LoVo (cell line): ENCODE measurements at places on chromosomes 1 and 21.

DNA sequence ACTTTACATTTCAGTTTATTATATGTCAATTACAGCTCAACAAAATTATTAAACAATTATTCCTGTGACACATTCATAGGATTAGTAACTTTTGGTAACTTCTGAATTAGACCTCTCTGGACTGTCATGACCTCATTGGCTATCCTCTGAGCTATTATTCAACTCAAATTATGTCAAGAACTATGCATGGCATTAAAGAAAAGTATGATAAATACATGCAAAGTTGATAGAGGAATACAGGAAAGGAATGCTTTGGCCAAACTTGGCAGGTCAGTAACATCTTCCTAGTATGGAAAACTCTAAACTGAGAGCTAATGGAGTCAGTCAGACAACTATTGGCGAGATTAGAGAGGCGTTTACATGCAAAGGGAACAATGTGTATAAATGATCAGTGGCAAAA lies 158.4 kb downstream of the DUSP10 start:
- DNase-seq = no peak

DNA sequence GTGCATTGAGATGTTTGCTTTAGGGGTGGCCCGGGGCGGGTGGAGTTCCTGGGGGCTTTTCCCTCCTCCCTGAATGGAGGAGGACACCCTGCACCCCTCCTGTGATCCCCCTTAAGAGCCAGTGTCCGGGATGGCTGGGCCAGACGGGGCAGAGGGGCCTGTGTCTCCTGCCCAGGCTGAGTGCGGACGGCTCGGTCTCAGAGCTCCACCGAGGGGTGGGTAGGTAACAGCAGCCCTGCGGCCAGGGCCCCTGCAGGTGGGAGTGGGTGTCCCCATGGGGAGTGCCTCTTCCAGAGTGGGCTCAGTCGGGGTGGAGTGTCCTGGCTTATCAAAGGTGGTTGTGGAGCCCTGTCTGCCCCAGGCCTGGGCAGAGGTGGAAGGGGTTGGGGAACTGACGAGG lies 23.1 kb downstream of the TP73 start:
- no peak for DNase-seq

DNA sequence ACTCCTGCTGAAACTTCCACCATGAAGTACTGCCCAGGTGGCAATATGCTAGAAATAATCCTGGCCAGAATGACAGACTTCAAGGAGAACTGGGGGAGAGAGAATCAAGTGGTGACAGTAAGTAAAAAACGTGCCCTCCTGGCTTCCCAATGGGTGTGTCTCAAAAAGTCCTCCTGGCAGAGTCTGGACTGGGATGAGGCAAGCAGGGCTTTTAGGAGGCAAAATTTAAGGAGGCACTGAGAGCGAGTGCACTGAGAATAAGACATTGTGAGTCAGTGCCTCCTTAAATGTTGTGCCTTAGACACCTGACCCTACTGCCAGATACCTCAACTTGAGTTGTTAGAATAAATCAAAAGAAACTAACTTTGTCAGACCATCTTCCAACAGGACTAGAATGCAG lies 2.2 kb downstream of the LRRC52 start:
- DNase-seq = no peak

DNA sequence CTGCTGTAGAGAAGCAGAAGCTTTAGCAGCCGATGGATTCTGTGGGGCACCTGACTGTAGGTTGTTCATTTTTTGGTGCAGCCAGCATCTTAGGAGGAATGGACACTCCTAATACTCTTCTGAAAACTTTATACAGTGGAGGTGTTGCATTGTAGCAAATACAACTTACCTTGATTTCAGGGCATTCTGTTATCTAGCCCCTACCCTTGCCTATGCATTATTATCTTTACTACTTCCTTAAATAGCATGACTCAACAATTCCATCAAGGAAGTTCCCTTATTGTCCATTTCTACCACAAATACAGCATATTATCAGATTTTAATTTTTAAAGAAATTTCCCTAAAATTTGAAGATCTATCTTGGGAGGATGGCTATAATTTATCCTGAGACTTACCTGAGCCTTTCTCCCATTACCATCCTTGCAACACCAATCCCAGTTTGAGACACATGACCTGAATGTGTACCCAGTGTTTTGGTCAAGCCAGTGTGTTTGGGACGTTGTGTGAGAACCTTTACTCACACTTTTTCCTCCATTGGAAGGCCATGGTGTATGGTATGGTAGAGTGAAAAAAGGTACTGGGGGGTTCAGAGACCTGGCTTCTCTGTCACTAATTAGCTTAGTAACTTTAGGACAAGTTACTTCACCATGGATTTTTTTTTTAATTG lies 9.2 kb downstream of the POU2F1 start:
- DNase-seq = peak; percentile 55

DNA sequence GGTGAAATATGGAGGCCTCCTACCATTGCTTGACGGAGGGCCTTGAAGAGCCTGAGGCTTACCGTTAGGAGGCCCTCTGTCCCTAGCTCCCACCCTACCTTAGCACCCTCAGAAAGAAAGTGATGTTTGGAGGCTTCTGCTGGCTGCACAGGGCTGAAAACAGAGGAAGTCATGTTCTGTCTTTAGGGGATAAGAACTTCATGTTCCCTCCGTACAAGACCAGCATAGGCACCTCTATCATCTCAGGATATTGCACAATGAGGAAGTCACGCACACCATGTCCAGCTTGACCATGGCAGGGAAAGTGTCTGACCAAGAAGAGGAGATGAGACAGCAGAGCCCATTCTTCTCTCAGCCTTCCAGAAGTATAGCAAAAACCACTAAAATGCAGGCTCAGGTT lies 13.8 kb downstream of the ADORA3 start:
- no peak for DNase-seq

GRCh38 chr1:203229471-203230135 lies at the start of gene CHIT1:
TSS of gene CHIT1 (minus strand) at chr1:203229673. CDS start at chr1:203229636, 37 bp downstream.
- no peak for DNase-seq

DNA sequence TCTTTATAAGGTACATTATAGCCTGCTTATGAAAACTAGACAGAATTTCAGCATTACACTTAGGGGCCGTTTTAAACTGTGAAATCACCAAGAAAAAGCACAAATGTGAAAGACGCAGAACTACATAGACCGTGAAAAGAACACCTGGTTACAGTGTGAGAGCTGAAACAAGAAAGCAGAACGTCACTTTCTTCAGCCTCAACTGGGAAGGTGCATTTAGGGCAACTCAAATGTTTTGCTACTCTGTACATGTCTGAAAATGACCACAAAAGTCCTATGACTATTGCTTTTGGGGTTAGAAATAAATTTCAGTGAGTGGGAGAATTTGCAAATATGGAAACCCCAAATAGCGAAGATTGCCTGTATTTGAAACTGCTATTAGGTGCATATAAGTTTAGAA lies 268.7 kb downstream of the OLFM3 start:
- no peak for DNase-seq

- DNase-seq = no peak
These were observed 64.6 kb downstream of the LHX8 start for GRCh38 chr1:75198761-75199160.

DNA sequence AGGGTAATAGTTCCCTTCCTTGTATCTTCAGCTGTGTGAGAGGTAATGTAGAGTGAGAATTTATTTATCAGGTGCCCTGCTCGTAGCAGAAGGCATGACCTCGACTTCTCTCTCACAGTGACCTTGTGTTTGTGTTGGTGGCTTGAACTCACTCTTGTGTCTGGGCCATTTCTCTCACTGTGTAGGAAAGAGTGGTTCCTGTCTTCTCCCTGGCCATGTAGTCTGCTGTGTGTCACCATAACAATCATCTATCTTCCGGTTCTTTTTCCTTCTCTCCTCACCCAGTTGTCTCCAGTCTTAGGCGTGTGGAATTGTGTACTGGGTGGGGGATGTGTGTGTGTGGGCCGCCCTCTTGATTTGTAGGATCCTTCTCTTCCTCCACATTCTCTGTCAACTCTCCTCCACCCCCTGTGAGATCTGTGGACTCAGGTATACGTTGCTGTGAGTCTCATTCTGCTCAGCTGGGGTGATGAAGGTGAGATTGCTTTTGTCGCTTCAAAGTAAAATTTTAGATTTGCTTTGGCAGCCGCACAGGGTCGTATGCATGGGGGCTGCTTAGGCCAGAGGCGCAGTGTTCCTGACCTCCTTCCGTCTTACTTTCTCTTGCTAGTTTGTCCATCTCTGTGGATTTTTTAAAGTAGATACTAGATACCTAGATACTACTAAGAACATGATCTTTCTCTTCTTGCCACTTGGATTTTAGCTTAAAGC lies 31.6 kb downstream of the MAPKAPK2 start:
- DNase-seq = no peak

- no peak for DNase-seq
These were observed 27.6 kb downstream of the TP73 start for GRCh38 chr1:3679799-3680453.

DNA sequence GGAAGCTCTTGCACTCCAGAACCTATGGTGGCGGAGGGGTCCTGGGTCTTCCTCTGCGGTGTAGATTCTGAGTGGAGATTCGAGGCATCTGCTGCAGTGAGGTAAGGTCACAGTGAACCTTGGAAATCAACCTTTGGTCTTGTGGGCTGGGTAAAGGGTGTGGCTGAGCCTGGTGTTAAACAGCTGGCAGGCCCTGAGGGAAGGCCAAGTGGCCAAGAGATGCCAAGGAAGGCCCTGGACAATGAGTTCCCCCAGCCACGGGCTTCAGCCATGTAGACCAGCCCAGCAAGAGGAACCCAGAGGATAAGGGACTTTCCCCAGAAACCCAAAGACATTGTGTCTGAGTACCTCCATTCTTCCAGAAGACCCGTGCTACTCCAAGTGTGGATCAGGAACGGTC lies 137.2 kb upstream of the ETS2 start:
- no peak for DNase-seq

DNA sequence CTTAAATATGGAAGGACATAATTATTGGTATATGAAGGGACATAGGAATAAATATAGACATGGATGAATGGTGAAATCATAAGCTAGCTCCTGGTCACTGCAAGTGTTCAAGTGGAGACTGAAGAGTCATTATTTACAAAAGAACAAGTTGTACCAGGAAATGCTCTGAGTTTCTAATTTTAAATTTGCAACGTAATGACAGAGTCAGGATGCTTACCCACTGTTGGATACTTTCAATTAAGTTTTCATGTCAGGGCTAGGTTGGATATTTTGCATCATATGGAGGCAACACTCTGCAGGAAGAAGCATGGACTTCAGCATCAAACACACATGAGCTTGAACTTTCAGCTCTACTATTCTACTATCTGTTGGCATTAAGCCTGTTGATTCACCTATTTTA lies 499.6 kb upstream of the C1orf87 start:
- no peak for DNase-seq

DNA sequence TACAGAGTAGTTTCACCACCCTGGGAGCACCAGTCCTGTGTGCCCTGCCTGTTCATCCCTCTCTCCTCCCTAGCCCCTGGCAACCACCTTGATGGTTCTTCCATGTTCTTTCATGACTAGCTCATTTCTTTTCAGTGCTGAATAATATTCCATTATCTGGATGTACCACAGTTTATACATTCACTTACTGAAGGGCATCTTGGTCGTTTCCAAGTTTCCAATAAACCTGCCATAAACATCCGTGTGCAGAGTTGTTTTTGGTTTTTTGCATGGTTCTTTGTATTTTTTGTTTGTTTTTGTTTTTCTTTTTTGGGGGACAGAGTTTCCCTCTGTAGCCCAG lies 13.9 kb downstream of the TIAM1 start:
- DNase-seq = no peak

DNA sequence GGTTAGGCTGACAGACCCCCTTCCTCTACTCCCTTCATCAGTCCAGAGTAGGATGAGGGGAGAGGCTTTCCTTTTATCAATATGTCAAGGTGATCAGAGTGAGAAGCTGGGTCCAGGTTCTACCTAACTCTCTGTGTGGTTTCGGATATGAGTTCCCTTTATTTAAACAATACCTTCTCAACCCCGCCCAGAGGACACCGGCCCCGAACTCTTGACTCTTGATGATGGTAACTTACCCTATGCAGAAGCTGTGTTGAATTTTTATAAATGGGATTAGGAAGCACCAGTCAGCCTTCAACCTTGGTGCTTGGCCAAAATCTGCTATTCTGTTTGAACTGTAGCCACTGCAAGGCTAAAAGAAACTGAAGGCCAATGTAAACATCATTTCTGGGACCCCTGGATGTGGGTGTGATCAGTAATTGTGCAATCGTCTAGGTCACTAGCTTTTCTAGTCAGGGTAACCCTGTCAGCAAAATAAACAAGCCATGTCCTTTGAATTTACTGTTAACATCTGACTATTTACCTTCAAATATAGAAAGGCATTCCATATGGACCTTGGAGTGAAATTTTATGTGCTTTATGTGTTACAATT lies 398.3 kb downstream of the SEC16B start:
- no peak for DNase-seq

DNA sequence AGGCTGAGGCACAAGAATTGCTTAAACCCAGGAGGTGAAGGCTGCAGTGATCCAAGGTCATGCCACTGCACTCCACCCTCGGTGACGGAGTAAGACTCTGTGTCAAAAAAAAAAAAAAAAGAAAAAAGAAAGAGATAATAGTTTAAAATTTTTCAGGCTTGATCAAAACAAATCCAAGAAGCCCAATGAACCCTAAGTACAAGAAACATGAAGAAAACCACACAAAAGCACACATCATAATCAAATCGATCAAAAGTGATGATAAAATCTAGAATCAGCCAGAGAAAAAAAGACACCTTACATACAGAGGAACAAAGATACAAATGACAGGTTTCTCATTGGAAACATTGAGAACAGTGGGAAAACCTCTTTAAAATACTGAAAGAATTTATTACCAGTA lies 31.5 kb downstream of the LDLRAD1 start:
- DNase-seq = no peak

DNA sequence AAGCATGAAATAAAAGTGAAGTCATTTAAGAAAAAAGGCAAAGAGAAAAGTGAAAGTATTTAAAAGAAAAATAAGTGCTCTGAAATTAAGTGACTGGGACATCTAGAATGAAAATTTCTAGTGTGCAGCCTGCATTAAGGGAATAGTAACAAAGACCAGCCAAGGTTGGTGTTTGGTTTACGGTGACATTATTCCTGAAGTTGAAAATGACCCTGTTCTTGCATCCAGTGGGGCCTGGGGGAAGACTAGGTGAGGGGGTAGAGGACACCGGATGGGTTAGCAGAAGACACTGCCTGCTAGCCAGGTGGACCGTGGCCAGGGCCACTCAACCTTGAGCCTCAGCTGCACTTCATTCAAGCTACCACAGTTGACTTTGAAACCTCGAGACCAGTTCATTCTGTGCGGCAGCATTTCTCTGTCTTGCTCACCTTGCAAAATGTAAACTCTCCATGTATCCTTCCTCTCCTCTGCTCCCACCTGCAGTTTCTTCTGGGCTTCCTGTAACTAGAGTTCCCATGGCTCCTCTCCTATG lies 14.3 kb upstream of the KCNK1 start:
- DNase-seq = no peak

- DNase-seq = no peak
These were observed 120.0 kb downstream of the PGBD5 start for GRCh38 chr1:230306169-230306568.
